Bone marrow (tissue), 2 donors: ENCODE measurements at places on chromosomes 12 and 14.
A peak's percentile ranks its signal among the peaks of the same experiment; 100 is the strongest.

DNA sequence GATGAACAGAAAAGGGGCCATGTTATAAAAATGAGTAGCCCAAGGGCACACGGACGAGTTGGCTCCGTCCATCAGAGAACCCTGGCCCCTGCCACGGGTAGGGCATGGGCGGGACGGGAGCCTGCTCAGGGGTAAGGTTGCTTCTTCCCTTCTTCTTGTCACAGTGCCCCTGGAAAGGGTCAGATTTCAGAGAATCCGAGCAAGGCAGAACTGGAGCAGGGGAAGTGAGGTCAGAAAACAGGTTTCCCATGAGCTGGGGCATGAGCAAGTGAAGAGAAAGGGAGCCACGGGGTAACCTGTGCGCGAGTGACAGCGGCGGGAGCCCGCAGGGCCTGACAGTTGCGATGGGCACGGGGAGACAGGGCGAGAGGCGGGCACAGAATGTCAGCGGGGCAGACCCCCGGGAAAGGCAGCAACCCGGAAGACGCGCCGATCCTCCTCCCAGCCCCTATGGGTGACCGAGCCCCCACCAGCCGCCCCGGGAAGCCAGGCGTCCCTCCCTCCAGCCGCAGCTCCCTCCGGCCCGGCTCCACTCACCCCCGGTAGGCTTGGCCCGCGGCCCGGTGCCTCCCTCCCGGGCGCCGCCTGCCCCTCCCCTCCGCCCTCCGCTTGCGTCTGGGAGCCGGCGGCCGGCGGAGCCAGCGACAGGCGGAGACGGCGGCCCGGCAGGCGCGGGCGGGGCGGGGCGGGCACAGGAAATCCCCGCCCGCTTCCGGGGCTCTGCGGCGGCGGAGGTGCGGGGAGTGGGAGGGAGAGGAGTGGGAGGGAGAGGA lies at the start of gene ZNF641:
Gene ZNF641 (minus strand): TSS at position 671 of the 773 bp plus-strand sequence. CDS start 2,829 bp downstream, outside the sequence.
- DNase-seq, result peak; percentile 77

DNA sequence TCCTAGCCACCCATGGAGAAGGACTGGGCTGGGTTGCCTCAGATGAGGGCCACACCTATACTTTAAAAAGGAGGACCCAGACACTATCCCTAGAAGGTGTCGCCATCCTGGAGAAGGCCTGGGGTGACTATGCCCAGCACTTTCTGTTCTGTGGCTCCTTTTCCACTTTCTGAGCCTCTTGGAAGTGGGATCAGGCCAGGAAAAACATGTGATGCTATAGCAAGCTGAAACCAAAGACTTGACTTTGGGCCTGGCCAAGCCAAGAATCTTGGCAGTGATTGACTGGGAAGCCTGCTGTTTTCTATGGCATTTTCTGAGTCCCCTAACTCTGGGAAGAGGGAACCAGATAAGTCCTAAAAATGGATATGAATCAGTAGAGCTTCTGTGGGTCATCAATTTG lies 332.3 kb downstream of the ZFP36L1 start:
- DNase-seq, result no peak

DNA sequence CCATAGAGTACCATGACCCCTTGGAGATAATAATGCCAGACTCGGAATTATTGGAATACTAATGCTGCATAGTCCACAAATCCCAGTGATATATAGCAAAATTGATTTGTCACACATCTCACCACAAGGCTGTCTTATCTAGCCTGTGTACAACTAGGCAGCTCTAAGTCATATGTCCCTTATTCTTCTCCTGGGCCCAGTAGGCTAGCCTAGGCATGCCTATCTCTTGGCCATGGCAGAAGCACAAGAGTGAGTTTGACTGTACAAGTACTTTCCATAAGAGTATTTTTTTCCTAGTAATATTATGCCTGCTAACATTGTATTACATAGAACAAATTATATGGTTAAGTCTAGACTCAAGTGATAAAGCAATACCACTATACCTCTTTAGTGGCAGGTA lies 1122.1 kb upstream of the SEL1L start:
- no peak for DNase-seq

DNA sequence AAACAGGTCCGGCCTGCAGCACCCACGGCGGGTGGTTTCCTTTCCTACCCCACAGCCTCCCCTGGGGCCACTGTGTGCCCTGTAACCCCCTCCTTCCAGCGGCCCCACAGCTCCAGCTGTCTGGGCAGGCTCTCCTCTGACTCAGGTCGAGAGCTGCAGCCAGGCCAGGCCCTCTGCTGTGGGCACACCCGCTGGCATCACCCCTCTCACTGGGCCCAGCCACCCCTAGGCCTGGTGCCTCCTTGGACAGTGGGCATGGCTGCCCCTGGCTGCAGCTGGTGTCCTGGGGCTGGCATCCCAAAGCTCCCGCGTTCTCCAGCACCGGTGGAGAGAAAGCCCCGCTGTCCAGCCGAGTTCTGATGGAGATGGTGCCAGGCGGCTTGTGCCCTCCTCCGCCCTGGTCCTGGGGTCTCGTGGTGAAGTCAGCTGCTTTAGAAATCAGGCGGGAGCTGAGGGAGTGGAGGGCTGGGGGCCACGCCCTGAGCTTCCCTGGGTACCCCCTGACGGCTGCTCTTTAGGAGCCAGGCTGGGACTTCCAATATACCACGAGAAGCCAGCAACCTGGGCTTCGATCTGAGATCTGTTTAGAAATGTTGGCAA lies 114.9 kb downstream of the KIF26A start:
- DNase-seq, result no peak

GRCh38 chr14:65287264-65288131 lies 125.0 kb upstream of the FUT8 start:
- no peak for DNase-seq

- DNase-seq, result no peak
Measured at GRCh38 chr14:105088812-105089745, 23.8 kb upstream of the GPR132 start.

DNA sequence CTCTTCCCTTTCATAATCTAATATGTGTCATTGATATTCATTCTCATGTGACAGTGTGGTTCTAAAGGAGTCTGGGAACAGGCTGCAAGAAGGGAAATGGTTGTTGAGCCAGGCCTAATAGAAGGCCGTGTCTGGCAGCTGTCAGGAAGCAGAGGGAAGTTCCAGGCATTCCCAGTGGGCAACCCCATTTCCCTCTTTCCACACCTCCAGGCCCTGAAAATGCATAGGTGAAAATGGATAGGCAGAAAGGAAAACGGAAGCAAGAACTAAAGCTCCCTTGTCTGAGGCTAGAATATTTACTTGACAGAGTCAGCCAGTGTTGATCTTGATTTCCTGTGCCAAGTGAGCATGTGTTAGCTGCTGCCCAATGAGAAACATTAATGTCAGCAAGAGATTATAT lies 97.7 kb downstream of the PPM1A start:
- no peak for DNase-seq

- no peak for DNase-seq
Measured at GRCh38 chr14:73014105-73014504, 12.8 kb downstream of the ZFYVE1 start.

GRCh38 chr14:56633544-56633943 lies 53.9 kb downstream of the TMEM260 start:
- no peak for DNase-seq

GRCh38 chr12:26643532-26644315 lies 189.3 kb downstream of the ITPR2 start:
- no peak for DNase-seq

DNA sequence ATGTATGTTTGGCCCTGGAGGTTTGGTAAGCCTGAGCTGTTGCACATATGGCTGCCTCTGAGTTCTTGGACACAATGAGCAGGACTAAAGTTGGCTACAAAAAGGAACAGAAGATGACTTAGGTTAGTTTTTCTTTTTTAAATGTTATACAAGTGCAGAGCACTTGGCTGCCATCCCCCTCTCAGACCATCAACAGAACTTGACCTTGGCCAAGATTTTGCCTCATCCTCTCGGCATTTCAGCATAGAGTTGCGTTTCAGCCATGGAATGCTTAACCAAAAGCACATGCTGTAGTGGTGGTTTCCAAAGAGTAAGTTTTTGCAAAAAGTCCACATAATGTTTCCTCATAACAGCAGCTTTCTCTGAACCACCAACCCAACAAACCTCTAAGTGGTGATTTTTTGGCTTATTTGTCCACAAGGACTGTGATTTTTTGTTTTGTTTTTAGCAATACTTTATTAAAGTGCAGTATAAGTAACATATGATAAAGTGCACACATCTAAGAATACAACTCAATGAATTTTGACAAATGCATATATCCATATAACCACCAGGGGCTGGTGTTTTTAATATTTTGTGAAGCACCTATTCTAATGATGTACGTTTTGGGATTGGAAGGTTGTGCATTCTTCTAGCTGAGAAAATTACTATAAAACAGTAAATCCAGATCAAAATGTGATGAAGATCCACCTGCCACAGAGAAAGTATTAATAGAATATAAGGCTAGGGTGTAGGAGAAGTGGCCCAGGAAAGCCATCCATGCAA lies 12.1 kb upstream of the GALNT16 start:
- DNase-seq, result no peak

GRCh38 chr14:90582166-90582565 lies 185.3 kb downstream of the CALM1 start:
- no peak for DNase-seq

DNA sequence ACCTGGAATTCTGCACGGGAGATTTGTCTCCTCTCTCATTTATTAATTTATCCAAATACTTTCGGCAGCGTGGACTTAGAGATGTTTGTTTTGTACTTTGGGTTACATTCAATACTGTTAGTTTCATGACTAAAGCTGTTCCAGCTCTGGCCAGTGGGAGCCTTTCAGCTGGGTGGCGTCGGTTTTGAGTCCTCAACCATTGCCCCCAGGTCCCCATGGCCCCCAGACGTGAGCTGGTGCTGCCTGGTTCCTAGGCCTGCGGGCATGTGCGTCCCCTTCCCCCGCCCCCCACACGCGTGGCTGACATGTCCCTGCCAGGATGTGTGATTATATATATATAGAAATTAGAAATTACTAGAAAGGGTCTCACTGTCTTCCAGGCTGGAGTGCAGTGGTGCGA lies 48.2 kb downstream of the KIF26A start:
- DNase-seq, result no peak

DNA sequence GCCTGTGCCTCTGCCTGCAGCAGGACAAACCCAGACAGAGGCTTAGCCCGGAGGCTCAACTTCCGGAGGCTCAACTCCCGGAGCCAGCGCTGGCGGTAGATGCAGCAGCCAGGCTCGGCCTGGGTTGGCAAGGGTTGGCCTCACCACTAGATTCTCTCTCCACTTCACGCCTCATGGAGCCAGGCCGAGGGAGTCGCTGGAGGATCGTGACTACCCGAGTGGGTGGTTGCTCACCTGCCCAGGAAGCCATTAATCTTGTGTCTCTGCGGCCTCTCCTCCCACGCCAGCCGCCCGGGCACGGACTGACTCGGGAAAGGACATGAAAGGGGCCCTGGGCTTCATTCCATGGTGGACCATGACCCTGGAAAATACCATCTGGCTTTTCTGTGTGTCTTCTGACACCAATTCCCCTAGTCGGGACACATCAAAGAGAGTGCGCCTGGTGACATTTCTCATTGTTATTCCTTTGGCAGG lies 20.8 kb downstream of the ESRRB start:
- DNase-seq, result no peak

DNA sequence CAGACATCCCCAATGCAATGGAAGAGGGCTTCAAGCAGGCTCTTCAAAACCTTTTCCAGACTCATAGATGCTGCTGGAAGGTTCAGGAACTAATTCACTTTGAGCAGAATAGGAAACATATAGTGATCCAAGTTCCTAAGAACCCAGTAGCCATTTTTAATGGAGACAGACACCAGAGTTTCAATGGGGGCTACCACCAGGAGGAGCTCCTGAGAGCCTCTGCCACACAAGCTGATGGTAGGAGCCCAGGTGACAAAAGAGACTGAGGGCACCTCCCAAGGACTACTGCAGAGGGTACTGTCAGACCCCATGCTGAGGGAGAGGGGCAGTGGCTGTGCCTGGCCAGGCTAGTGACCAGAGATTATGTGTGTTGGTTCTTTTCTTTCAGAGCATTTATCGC lies 45.9 kb downstream of the IFNG start:
- no peak for DNase-seq

DNA sequence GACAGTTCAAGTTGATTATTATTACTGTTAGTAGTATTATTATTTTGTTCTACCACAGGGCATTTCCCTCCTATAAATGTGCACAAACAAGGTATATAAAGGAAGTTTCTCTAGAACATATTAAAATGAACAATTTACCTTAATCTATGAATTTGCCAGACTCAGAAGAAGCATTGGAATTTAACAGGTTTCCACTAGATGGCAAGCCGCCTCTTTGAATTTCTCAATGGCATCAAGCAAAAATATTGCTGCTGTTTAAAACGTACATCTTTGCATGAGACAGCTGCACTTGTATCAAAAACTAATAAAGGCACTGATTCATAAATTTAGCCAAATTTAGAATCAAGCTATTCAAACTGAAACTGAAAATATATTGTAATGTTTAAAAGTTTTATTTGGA lies 34.6 kb upstream of the MIS18BP1 start:
- no peak for DNase-seq

DNA sequence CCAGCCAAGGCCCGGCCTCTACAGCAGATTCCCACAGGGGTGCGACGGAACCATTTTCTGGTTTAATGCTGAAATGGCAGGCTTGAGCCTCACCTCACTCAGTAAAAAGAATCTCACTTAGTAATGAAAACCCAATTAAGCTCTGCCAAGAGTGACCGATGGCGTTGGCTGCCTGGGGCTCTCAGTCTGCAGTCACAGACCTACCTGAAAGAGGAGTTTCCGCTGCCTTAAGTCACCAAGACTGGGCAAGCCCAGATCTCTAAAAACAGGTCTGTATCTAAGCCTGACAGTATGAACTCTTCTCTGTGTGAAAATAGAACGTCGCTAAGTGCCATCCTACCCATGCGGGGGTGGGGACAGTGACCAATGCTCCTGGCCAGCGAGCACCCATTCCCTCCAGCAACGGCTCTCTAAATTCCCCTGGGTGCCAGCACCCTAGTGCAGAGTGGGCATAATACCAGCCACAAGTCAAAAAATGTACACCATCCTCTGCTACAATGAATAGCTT lies 107.3 kb downstream of the FOXN3 start:
- DNase-seq, result no peak

GRCh38 chr12:21392384-21392783 lies 19.7 kb downstream of the IAPP start:
- DNase-seq, result no peak

DNA sequence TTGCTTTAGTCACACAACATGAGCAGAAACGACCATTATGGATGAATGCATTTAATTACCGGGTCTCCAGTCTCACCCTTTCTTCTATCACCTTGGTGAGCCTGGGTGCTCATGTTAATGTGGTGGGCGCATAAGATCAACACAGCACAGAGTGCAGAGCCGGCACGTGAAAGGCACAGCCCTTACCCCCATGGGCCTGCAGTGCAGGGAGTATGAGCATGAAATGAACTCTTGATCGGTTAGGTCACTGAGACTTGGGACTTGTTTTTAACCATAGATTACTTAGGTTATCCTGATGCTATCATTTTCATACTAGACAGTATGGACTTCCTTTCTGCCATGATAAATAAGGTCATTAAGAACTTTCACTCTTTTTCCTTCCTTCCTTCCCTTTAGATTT lies 156.8 kb downstream of the CRADD start:
- DNase-seq, result no peak
